Islet precursor cell (in vitro differentiated cells): ENCODE measurements at places on chromosomes 2 and 18.

DNA sequence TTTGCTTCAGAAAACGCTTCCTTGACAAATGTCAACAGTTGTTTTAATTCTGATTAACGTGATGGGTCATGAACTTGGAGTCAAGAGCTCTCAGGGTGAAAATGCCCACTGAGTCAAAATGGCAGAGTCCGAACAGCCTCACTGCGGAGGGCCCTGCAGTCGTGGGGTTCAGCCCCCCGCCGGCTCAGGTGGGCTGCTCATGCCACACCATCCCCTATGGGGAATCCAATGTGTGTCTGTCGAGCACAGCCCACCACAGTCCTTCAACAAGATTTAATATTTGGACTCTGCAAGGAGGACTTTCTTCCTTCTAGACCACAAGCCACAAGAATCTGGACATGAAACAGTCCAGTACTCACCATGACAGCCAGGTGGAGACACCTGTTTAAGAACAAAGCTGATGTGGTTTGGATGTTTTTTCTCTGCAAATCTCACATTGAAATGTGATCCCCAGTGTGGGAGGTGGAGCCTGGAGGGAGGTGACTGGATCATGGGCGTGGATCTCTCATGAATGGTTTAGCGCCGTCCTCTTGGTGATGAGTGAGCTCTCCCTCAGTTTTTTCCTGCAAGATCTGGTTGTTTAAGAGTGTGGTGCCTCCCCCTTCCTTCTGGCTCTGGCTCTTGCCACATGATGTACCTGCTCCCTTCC, 201.0 kb downstream of the NDUFA10 start:
- DNase-seq: peak; percentile 89

DNA sequence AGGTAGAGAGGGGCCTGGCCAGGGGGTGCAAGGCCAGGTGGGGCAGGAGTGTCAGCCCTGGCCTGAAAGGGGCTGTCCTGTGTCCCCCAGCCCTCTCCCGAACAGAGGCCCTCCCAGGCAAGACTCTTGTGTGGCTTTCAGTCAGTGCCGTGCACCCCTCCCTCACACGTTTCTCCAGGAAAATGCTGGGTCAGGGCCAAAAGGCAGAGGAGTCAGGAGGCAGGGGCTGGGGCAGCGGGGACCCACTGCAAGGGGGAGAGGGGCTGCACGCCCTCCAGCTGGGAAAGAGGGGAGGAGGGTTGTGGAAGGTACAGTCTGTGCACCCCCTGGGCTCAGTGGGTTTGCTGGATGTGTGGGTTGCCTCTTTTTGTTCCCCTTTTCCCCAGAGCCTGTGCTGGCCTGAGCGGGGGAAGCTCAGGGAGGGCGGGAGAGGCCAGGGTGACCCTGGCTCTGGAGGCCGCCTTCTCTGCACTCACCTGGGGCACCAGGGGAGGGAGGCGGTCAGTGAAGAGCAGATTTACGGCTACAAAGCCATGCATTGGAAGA, 4.1 kb downstream of the KCNF1 start:
- DNase-seq: peak; percentile 42

- DNase-seq: peak; percentile 68
Observed at GRCh38 chr2:105243961-105244360, 2.4 kb downstream of the GPR45 start.

DNA sequence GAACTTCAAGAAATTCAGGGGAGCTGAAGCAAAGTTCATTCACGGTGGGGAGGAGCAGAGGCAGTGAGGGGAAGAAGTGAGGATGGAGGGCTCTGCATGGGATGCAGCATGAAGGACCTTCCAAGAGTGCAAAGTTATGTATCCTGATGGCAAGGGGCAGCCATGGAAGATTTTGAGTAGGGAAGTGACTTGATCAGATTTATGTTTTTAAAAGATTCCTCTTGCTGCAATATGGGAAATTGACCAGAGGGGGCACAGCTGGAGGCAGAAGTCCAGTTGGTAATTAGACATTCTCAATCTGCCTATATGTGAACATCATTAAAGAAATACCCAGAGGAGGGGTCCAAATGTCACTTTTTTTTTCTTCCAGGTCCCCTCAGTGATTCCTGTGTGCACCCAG, 21.5 kb upstream of the ANXA4 start:
- DNase-seq: no peak

DNA sequence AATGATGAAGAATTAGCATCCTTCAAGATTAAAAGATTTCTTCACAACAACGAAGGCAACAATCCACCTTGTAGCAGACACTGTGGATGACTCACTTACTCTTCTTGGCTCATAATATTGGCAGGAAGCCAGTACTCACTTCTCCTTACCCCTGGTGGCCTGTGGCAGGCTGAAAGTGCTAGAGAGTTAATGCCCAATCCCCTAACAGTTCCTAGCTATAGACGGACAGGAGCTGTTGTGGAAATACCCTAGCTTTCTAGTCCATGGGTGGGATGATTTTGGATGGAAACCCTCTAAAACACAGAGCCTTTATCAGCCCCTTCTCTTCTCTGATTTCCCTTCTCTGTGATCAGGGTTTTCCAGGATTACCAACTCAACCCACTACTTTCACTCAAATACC, 128.6 kb upstream of the NYAP2 start:
- peak; percentile 67 for DNase-seq

DNA sequence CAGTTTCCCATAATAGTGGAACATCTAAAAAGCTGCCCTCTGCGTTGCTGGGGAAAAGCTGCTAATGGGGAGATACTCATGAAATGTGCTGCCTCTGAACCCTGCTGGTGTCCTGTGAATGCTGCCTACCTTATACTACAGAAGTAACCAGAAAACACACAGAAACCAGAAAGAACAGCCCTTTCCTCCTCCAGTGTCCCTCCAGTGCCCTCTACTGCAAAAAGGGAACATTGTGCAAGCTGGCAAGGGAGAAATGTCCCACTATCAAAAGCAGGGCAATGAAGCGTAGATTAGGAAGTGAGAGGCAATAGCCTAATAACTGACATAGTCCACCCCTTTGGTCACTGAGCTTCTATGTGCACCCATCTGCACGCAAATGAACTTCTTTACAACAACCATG, 162.7 kb upstream of the ETAA1 start:
- no peak for DNase-seq
